ENCODE measurements at places on chromosomes 13 and 19.

GRCh38 chr19:35141837-35142605 is 1.0 kb upstream of the FXYD7 start:
- peak; percentile 1 for ATAC-seq

DNA sequence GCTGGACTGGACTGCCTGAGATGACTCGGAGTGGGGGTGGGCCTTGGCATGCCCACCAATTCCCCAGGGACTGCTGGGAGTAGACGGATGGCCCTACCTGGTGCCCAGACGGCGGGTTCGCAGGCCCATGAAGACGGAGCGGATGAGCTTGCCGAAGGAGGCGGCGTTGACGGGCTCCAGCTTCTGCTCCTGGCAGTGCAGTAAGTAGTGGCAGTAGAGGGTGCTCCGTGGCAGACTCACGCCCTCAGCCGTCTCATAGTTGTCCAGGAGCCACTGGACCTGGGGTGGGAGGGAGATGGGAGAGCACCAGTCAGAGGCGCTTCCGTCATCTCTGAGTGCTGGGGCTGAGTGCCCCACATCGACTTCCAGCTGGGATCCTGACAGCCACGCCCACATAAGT is 17.6 kb downstream of the DCAF15 start:
- ATAC-seq: no peak

- peak; percentile 46 for ATAC-seq
Measured at GRCh38 chr19:12995596-12996405, 526 bp downstream of the NFIX start.

DNA sequence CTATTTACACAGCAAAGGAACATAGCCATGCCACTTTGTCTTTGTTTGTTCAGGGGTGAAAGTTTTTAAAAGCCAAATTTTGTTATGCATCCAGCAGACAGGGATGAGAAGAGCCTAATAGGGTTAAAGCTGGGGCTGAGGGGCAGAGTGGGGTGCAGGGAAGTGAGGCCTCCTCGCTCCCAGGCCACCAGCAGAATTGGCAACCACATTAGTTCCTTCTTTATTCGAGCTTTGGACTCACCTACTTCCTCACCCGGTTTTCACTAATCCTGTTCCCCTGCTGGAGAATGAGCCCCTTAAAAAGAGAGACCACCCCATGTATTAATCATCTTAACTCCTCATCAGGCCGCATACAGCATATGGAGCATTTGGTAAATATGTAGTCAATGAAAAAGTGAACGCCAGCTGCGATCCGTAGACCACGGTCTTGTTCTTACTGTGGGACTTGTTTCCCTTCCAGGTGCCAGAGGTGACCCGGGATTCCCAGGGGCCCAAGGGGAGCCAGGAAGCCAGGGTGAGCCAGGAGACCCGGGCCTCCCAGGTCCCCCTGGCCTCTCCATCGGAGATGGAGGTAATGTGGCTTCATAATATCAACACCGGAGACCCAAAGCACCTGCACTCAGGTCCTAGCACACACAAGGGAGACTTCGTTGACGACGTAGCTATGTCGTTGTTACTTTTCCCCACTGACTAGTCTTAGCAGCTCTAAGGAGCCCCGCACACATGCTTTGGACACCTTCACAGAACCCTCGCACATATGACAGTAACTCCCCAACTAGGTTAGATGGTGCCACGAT is 112.1 kb downstream of the RAB20 start:
- ATAC-seq: no peak

- peak; percentile 24 for ATAC-seq
Measured at GRCh38 chr19:12938779-12939601, 581 bp downstream of the CALR start.

GRCh38 chr13:93345024-93345423 is 118.4 kb downstream of the GPC6 start:
- peak; percentile 46 for ATAC-seq

DNA sequence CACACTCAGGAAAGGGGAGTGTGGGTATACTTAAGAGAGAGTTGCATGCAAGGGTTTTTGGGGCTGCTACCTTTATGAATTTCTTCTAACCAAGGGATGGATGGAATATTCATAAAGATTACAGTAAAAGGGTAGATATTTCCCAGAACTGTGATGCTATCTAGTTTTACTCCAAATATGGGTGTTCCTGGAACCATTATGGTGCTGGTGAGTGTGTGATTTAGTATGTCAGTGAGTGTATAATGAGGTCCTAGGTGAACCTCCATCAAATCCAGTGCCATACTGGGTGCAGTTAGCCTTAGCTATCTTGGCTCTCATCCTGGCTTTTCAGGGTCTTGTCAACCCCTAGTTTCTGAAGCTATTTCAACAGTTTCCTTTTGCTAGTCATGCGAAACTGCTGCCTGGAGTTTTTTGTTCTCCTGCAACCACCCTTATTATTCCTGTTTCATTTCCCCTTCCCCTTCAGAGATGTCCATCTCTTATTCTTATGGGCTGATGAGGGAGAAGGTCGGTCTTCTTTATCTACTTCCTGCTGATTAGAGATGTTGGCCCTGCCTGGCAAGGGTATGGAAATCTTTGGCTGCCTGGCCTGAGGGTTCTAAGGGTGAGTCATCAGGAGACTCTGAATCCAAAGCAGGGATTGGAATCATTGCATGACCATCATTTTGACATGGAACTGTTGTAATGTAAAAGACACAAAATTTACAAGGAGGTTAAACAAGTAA is 202.3 kb downstream of the NBEA start:
- ATAC-seq: no peak

Measured in SK-N-SH treated with all-trans-retinoic acid at 6 μM for 48 hours (cell line).